Osteocyte (in vitro differentiated cells): ENCODE measurements at places on chromosomes 12 and 14. TPM values are rescaled to one million over a fixed set of nuclear protein-coding genes. Genes with fewer than 3 reads are reported as not detected.

The SP7 gene
- total RNA-seq: not detected in 2 replicates

The TTC7B gene
- total RNA-seq: 43.2 and 44.7 TPM in 2 replicates

- DNase-seq: no peak
Observed at GRCh38 chr14:68665792-68666204, 127.1 kb downstream of the ZFP36L1 start.

DNA sequence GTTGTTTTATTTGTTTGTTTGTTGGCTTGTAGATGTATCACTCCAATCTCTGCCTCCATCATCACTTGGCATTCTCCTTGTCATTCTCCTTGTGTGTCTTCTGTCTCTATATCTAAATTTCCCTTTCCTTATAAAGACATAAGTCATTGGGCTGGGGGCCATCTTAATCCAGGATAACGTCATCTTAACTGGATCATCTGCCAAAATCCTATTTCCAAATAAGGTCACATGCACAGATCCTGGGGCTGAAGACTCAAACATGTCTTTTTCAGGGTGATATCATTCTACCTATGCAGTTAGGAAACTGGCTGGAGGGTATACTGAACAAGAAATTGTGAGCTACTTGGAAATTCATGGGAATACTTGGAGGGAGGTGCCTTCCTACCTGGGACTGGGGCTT, 8.7 kb upstream of the CCDC60 start:
- DNase-seq: no peak

GRCh38 chr12:91441246-91441645, 258.6 kb upstream of the DCN start:
- no peak for DNase-seq

The PTPRB gene
- total RNA-seq: 0.05 and 0.10 TPM in 2 replicates

The USP44 gene
- total RNA-seq: 0.39 and 0.73 TPM in 2 replicates
